Trophoblast cell (in vitro differentiated cells and primary cell): ENCODE measurements at places on chromosomes 4 and X.

DNA sequence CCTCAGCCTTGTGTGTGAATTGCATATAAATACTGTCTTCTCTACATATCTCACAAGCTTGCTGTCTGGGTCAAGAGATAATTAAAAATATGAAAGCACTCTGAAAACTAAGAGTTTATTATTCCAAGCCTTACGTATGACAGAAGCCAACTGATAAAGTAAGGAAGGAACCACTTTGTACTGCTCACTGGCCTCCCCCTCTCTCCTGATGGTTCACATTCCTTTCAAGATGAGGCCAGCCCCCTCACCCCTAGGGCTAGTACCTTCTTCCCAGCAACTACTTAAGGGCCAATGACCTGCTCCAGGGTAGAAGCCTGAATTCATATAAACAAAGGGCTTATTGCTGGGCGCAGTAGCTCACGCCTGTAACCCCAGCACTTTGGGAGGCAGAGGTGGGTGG, 5.4 kb upstream of the SOWAHD start:
- DNase-seq = peak; percentile 89

DNA sequence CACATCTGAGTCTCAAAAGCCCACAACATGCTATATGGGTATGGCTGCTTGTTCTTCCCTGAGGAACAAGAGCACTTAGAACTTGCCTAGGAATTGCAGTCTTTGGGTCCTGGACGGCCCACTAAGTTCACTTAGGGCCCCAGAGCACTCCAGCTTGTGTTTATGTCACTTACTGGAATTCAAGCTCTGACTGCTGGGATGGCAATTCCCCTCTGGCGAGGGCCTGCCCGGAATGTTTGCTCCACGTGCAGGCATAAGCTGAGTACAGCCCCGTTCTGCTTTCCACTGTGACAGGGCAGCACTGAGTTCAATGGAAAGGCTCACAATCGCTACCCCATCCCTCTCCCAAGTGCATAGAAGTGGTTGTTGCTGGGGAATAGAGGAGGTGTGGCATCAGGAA, 25.9 kb upstream of the RASSF6 start:
- peak; percentile 97 for DNase-seq

DNA sequence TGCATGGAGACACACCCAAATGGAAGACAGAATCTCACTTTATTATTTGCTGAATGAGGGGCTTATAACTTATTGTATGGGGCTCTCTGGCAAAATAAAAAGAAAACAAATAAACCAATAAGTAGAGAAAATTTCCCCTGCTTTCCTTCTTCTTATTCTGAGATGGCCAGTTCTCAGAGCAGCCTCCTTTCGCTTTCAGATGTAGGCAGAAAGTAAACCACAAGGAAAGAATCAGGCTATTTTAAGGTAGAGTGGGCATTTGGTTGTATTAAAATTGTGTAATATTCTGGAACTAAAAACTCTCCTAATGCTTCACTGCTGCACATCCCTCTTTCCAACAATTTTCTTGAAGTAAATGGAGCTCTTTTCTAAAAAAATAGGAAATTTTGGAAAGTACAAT, 241.8 kb downstream of the GALNTL6 start:
- no peak for DNase-seq

GRCh38 chr4:78207541-78207940, 150.4 kb downstream of the FRAS1 start:
- no peak for DNase-seq

GRCh38 chr4:6148506-6149205, 51.7 kb downstream of the JAKMIP1 start:
- DNase-seq = no peak

GRCh38 chr4:612749-613125, 12.6 kb upstream of the PDE6B start:
- DNase-seq = no peak

- peak; percentile 24 for DNase-seq
Observed at GRCh38 chrX:120308959-120309872, 2.0 kb downstream of the TMEM255A start.

DNA sequence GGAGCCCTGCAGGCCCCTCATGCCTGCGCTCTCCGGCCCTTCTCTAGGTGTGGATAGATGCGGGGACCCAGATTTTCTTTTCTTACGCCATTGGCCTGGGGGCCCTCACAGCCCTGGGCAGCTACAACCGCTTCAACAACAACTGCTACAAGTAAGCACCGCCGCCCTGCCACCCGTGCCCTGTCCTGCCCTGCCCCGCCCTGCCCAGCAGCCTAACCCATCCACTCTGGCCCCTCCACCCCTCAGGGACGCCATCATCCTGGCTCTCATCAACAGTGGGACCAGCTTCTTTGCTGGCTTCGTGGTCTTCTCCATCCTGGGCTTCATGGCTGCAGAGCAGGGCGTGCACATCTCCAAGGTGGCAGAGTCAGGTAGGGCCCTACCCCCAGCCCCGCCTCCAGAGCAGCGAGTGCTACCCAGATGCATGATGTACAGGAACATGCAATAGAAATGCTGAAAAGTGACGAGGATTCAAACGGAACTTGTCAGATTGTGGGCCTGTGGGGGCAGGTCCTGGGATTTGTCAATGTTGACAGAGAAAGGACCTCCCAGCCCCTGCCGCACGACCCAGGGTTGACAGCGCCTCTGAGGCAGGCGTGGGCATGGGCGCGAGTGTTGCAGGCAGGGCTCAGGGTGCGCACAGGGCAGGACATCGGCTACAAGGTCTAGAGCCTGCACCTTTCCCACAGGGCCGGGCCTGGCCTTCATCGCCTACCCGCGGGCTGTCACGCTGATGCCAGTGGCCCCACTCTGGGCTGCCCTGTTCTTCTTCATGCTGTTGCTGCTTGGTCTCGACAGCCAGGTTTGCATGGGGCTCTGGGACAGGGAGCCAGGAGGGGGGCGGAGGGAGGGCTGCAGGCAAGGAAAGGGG, 5.7 kb downstream of the SLC6A8 start:
- DNase-seq = no peak

DNA sequence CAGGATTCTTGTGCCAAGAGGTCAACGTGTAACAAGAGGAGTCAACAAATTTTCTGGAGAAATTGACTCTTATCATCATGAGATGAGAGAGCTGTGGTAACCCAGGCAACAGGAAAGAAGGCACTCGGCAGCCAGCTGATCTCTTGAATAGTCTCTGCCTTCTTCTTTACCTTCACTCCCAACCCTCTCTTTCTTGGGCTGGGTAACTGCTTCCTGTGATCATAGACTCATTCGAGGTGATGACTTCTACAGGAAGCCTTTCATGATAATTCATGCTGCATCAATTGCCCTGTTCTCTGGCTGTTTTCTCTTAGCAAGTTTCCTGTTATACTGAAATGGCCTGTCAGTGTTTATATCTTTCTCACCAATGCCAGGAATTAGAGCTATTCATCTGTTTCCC, 70.8 kb upstream of the FSTL5 start:
- no peak for DNase-seq

- DNase-seq = no peak
Observed at GRCh38 chr4:67576059-67576466, 17.5 kb downstream of the STAP1 start.

DNA sequence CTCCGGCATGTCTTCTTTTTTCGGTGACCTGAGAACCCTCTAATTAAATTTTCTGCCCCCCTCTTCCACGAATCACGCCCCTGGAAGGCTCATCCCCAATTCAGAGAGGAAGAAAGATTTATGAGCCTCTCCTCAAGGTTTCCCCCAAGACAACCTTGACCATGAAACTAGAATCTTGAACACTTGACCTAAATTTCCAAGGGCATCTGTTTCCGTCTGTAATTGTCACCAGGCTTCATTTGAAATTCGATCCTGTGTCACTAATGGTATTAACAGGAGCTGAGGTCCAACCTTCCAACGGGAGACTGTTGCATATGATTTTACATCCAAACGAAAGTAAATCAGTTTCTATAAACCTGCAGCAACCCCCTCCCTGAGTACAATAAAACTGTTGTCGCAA, 139.9 kb upstream of the ZIC3 start:
- DNase-seq = no peak

DNA sequence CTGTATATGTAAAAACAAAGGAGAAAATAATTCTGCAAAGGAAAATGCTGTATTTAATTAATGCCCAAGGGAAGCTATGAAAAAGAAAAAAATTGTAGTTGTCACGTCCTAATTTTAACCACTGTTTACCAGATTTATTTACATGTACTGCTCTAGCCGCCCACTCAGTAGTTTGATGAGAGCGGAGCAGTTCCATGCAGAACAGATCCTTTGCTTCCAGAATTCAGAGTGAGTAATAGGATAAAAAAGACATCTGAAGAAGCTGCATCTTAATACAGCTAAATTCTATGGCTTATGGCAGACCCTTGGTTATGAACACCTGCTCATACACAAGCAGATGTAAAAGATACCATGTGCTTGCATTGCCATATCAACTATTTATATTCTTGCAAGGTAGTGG, 287.0 kb downstream of the GASK1B start:
- DNase-seq = no peak

DNA sequence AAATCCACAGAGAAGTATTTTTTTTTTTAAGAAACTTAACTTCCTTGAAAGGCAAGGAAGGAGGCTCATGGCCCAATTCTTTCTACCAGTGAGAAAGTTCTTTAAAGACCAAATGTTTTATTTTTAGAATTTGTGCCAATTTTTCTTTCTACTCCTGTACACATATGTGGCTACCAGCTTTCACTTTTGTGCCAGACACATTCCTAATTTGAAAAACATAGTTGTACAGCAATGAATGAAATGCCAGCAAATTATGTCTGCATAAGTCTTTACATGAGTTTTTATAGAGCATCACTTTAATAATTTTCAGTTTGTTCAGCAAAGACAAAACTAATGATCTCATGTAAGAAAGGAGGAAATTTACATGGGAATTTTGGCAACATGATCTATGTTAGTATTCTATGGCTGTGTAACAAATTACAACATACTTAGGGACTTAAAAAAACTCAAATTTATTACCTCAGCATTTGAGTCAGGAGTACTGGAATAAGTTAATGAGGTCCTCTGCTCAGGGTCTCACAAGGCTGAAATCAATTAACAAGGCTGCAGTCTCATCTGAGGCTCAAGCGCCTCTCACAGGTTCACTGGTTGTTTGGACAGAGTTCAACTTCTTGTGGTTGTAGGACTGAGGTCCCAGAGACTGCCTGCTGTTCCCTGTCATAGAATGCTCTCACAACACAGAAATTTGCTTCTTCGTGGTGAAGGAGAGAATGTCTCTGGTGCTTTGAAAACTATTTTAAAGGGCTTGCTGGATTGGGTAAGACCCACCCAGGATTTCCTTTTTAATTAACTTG, 678.2 kb upstream of the FAM241A start:
- DNase-seq = no peak

DNA sequence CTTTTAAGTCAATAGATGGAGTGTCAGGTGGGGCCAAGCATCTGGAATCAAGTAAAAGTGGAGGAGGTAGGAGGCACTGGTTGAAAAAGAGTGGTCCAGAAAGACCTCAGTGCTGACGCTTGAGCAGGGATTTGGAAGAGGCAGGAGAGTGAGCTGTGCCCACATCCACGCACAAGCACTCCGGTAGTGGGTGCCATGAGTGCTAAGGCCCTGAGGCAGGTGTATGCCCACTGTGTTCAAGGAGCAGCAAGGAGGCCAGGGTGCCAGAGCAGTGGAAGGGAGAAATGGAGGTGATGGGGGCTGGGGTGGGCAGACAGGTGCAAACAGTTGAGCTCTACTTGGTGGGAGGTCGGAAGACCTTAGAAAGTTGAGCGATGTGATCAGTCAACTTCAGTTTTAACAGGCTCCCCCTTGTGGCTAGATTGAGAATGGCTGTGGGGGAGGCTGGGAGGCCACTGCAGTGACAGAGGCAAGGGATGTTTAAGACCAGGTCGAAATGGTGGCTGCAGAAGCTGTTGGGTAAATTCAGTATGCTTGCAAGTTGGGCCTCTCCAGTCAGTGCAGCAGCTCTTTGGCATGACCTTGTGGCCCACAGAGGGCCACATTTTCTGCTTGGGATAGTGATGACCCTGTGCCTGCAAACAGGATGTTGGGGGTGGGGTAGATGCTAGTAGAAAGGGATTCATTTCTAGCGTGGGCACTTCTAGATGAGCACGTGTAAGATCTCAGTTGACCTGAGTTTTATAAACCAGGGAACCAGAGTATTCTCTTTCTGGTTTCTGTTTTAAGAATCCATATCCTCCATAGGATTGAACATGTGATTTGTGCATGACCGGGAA, 12.7 kb downstream of the TKTL1 start:
- peak; percentile 50 for DNase-seq

- DNase-seq = peak; percentile 35
Observed at GRCh38 chr4:15396157-15396800, 31.6 kb upstream of the C1QTNF7 start.

- no peak for DNase-seq
Observed at GRCh38 chr4:53121264-53121865, 244.5 kb downstream of the SCFD2 start.

DNA sequence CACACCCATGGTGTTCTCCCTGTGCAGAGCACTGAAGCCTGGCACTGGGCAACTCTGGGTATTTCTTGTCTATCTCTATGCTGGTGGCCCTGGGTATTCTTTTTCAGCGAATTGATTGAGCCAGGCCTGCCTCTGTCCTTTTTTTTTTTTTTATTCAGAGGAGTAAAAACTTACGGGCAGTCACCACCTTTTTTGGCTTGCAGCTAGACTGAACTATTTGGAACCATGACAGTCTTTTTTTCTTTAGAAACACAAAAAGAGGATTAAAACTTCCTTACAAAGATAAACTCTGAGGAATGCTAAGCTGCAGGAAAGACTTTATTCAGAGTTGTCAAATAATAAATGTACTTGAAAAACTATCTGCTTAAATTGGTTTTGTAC, 119.2 kb upstream of the STIM2 start:
- no peak for DNase-seq

DNA sequence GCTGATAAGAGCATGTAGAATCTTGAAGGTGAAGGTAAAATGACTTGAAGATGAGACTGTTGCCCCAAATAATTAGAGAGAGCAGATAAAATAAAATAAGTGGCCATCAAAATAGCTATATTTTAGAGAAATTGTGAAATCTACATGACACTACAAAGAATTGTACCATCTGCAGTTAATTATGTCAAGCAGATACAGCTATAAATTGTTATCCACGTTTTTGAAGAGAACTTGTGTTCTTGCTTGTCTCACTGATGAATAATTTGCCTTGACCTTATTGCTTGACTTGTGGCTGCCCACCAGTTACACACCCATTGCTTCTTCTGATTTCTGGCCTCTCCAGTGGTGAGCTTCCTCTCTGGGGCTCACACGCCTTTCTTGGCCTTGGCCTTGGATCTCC, 75.8 kb upstream of the TNIP3 start:
- DNase-seq = no peak

DNA sequence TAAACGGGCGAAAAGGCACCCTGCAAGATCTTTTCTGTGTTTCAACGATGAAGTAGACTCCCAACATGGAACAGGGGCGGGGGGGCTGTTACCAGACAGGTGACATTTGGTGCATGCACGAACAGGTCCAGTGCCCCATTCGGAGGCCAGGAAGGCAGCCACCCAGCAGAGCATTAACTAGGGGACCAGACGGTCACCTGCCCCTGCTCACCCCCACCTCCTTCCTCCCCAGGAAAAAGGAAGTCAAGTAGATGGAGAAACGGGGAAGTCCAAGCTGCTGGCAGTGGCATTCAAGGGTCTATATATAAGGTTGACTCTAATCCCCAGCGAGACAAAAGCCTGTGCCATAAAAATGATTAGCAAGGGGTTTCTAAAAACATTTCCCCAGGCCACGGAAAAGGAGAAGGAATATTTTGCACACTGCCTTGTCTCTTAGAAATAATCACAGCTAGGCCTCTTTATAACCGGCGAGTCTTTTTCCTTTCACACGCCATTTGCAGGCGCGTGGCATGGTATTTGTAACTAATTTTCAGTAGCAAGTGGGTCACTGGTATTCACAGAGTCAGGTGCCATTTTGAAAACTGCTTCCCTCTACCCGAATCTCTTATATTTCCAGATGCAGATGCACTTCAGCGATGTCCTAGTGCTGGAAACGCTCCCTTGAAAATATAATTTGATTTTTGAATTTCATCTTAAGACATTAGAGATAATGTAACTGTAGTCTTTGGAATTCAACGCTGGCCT, 1.2 kb upstream of the TMSB4X start:
- DNase-seq = no peak
